ENCODE measurements at places on chromosomes 2 and 18.

DNA sequence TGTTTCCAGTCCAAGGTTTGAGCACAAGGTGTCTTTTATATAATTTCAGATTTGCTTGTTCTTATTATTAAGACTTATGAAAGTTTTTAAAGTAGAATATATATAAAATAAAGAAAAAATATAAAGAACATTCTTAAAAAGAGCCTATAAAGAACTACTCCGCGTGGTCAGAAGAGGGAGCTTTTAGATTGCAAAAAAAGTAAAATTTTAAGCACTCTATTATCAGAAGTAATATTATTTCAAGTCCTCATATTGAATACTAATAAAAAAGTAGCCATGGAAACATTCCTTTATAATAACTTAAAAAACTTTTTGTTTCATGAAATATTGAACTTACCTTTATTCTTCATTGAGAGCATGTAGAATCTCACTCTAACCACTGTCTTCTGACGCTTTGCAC lies 51.4 kb downstream of the LINC00305 start:
- DNase-seq, result peak; percentile 7

DNA sequence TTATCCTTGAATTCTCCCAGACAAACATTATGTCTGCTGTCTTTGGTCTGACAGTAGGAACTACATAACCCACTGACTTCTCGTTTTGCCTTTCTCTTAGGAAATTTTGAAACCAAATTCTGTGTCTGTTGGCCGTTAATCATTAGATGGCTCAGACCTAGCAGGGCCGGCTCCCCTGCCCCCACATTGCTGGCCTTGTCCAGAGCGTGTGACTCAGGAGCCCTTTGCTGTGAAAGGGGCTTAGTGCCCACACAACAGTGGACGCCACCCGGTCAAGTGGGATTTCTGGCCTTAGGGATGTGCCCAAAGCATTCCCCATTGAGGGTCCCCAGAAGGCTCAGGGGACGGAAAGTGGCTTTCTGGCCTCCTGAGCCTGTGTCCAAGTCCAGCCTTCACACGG lies 137.5 kb downstream of the CTIF start:
- no peak for DNase-seq

DNA sequence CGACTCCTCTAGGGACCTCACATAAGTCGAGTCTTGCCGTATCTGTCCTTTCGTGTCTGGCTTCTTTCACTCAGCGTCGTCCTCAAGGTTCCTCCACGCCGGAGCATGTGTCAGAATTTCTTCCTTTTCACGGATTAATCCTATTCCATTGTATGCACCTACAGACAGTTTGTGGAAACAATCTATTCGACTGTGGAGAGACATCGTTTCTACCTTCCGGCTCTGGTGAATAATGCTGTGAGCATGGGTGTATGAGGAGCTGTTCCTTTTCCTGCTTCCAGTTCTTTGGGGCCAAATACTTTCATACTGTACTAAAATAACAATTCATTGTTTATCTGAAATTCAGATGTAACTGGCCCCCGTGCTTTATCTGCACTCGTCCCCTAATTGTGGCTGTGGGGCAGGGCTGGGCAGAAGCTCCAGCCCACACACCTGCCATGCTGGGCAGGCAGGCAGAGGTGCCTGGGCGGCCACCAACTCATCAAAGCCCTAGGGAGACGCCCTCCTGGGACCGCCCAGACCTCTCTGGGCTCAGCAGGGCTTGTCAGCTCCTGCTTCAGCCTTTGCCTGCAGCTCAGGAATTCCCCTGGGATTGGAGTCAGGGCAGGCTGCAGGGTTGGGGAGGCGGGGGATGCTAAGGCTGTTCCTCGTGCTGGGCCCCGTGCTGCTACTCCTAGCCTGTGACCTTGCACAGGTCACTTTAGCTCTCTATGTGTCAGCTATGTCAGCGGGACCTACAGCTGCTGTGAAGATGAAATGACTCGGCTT lies 14.5 kb downstream of the GPC1 start:
- DNase-seq, result no peak

DNA sequence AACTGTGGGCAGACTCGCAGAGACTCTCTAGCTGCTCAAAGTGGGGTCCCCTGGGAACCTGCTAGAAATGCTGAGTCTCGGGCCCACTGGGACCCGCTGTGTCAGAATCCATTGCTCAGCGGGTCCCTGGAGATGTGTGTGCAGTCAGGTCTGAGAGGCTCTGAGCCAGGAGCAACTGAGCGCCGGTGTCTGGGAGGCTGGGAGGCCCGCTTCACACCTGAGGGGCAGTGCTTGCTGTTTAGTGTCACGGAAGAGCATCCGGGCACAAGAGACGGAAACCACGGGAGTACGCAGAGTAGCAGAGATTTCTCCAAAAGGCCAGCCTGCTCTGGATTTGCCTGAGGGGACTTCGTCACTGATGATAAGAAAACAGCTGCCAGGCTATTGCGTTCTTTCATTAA lies 70.1 kb downstream of the EDAR start:
- DNase-seq, result no peak

DNA sequence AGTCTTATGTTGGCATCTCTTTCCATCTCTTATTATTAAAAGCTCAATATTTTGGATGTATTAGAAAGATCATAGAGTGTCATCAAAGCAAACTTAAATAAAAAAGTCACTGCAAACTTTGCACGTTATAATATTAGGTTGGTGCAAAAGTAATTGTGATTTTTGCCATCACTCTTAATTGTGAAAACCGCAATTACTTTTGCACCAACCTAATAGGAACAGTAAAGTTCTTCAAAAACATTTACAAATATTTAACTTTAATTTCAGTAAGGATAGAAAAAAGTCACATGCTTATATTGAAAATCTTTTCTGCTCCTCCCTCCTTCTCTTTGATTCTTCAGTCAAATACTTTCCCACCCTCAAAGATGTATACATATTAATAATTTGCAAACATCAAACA lies 51.5 kb downstream of the ZNF521 start:
- DNase-seq, result no peak

GRCh38 chr2:207328944-207329386 lies 163.2 kb upstream of the KLF7 start:
- DNase-seq, result no peak

All from fibroblast of upper back skin (primary cell).